ENCODE measurements at places on chromosomes 2 and 18.
A peak's percentile ranks its signal among the peaks of the same experiment; 100 is the strongest.

- no peak overlapping the region for H3K4me3 ChIP-seq
- no peak overlapping the region for H3K27ac ChIP-seq
- H3K27me3 ChIP-seq = no peaks in the 10 kb centered on the region
- no peaks in the 10 kb centered on the region for H3K4me1 ChIP-seq
Measured at GRCh38 chr2:175931805-175932204, 70.3 kb downstream of the LNPK start.

GRCh38 chr2:63698786-63699548 lies 110.2 kb downstream of the MDH1 start:
- peaks cover 6% of the 10 kb centered on the region for H3K4me1 ChIP-seq
- H3K36me3 ChIP-seq = no peaks in the 10 kb centered on the region
- H3K27me3 ChIP-seq = no peaks in the 10 kb centered on the region
- peak; percentile 51 for DNase-seq
- no peak overlapping the region for H3K27ac ChIP-seq
- no peak overlapping the region for H3K4me3 ChIP-seq

DNA sequence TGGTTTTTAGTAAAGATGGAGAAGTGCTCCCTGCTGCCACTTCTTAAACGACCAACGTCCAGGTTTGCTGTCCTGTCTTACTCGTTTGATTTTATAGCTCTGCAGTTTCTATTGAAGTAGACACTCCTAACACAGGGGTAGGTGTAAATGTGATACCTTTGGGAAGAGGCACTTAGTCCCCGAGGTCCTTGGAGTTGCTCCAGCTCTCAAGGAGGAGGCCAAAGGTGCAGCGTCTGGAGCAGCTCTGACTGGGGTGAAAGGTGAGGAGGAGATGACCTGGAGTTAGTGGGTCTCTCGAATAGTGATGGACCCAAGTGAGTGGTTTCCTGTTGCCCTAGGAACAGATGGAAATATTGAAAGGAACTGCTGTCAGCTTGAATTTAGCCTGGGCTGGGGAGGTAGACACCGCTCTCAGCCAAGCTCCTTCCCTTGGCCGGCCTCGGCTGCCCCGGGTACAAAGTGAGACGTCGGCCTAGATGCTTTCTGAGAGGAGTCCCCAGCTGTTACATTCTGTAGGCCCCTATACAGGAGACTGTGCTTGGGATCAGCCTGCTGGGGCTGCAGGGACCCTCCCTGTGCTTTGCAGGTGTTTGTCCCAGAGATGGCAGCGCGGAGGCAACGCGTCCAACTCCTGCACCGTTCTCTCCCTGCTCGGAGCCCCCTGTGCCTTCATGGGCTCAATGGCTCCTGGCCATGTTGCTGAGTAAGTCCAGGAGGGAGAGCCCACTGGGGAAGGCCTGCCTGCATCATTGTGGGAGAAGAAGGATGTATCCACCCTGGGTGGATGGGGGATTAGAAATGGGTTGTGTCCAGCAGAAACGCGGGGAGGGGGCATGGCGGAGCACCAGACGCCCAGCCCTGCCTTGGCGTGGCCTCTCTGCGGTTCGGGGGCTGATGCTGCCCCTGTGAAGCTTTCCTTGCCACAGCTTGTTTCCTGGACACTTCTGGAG lies 5.4 kb downstream of the KHK start:
- H3K4me3 ChIP-seq = no peak overlapping the region
- no peak for DNase-seq
- no peak overlapping the region for H3K27ac ChIP-seq
- no peaks in the 10 kb centered on the region for H3K4me1 ChIP-seq
- no peaks in the 10 kb centered on the region for H3K36me3 ChIP-seq
- H3K27me3 ChIP-seq = no peaks in the 10 kb centered on the region

DNA sequence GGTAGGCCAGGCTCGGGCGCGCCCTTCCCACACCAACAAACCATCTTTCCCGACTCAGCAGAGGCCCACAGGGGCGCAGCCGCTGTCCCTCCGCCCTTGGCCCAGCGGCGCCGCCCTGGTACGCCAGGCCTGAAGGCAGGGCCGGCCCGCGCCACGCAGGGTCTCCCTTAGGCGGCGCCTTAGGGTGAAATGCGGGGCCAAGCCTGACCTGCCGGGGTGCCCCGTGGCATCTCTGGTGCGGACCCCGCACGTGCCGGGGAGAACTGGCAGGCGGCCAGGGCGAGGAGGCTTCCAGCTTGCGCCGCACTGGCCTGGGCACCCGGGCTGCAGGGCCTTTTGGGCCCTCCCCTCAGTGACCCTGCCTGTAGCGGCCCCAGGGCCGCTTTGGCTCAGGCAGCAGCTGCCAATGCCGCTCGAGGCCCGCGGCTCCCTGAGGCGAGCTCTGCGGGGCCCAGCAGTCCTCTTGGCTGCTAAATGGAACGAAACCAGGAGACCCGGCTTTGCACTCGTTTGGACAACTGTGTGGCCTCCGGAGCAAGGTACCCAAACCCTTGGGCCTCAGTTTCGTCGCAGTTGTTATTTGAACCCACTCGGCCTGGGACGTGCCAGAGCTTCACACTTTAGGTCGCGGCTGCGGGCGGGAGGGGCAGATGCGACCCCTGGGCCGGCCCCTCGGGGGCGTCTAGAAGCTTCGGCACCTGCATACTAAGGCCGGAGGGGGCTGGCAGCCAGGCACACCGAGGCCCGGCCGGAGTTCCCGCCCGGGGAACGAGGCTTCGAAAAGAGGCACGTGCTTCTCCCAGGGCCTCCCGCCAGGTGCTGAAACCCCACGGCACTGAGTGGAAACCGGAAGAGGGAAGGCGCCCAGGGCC lies 8.5 kb downstream of the OTX1 start:
- peaks cover 8% of the 10 kb centered on the region for H3K36me3 ChIP-seq
- no peak overlapping the region for H3K27ac ChIP-seq
- peaks cover 84% of the 10 kb centered on the region for H3K27me3 ChIP-seq
- H3K4me1 ChIP-seq = peaks cover 9% of the 10 kb centered on the region
- no peak for DNase-seq
- H3K4me3 ChIP-seq = peak overlapping the region; percentile 16
